Diencephalon (tissue), 1 donor: ENCODE measurements at places on chromosomes 6 and 20. TPM values are rescaled to one million over a fixed set of nuclear protein-coding genes. Genes with fewer than 3 reads are reported as not detected.

The CDYL gene
- total RNA-seq = 40.4 TPM

The ULBP2 gene
- 2.1 TPM for total RNA-seq

The RBPJL gene
- total RNA-seq = not detected

The THBD gene
- total RNA-seq = 1.8 TPM

The ZNF311 gene
- total RNA-seq = 5.8 TPM

The SLC25A27 gene
- 32.1 TPM for total RNA-seq

The PAK5 gene
- total RNA-seq = 33.0 TPM

The BRPF3 gene
- total RNA-seq = 20.8 TPM

The MAN1A1 gene
- 21.2 TPM for total RNA-seq

The SLC22A2 gene
- total RNA-seq = 0.46 TPM

The PARD6B gene
- total RNA-seq = 21.0 TPM

The ANKRD66 gene
- 3.5 TPM for total RNA-seq

The SOX4 gene
- total RNA-seq = 275 TPM

The C2 gene
- 5.3 TPM for total RNA-seq

The AGER gene
- total RNA-seq = 0.92 TPM

The HLA-DOA gene
- 1.2 TPM for total RNA-seq

The CPNE5 gene
- 36.0 TPM for total RNA-seq

The FITM2 gene
- 15.5 TPM for total RNA-seq
